ENCODE measurements at places on chromosomes 7 and 10. TPM values are rescaled to one million over a fixed set of nuclear protein-coding genes. Genes with fewer than 3 reads are reported as not detected.

GRCh38 chr7:156466272-156466671 lies 174.3 kb upstream of the RNF32 start:
- DNase-seq, result no peak

DNA sequence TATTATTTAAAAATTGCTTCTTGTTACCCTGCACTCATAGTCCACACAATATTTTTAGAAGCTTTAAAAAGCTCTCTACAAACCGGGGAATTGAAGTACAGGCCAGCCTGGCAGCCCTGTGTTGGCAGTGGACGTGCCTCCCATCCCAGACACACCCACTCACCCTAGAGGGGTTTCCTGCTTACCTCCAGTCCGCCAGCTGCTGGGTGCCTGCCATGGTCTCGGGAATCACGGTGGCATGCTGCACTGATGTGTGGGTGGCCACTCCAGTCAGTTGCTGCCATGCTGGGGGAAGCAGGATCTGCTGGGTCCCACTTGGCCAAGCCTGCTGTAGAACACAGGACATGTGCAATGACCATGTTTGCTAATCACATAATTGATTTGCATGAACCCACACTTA lies 80.4 kb downstream of the CLEC2L start:
- no peak for DNase-seq

The TMEM26 gene
- total RNA-seq, result not detected

DNA sequence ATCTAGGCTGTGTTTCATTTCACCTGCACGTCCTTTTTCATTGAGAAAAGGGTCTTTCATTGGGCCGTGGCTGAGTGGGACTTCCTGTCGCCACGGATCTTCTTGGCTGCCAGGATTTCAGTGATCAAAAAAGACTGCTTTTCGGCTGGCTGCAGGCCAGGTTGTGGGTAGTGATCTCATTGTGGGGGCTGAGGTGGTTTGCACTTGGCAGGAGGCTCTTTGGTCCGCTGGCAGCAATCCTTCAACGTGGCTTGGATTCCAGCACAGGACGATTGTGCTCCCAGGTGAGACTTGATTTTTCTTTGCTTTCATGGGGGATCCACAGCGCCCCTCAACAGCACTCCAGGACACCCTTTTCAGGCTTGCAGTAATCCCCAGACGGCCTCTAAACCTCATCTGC lies 29.0 kb upstream of the ZNF273 start:
- DNase-seq, result no peak

GRCh38 chr10:21467633-21468032 lies 57.8 kb downstream of the SKIDA1 start:
- DNase-seq, result no peak

DNA sequence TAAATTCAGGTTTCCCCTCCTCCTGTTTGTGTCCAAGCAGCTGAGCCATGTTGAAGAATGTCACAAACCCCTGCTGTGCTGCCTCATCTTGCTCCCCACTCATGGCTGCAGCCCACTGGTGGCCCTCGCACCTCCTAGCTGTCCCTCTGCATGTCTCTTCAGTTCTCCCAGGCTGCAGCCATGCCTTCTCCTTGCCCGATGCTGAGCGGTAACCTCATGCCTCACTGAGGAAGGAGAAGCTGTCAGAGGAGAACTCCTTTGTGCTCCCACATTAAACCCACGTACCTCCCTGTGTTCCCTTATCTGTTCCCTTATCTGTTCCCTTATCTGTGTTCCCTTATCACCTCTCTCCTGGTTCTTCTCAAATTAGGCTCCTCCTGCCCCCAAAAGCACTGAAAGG lies 10.3 kb upstream of the FRMPD2 start:
- DNase-seq, result no peak

- no peak for DNase-seq
Observed at GRCh38 chr7:39085590-39086049, 107.9 kb downstream of the POU6F2 start.

The WNT2 gene
- not detected for total RNA-seq

The DIP2C gene
- total RNA-seq, result 0.62 TPM

The TRIM50 gene
- total RNA-seq, result not detected

The SYT15B gene
- 0.14 TPM for total RNA-seq

The AMZ1 gene
- 0.94 TPM for total RNA-seq

GRCh38 chr10:35270100-35270499 lies 66.2 kb upstream of the CCNY start:
- DNase-seq, result no peak

The COX19 gene
- total RNA-seq, result 14.1 TPM

DNA sequence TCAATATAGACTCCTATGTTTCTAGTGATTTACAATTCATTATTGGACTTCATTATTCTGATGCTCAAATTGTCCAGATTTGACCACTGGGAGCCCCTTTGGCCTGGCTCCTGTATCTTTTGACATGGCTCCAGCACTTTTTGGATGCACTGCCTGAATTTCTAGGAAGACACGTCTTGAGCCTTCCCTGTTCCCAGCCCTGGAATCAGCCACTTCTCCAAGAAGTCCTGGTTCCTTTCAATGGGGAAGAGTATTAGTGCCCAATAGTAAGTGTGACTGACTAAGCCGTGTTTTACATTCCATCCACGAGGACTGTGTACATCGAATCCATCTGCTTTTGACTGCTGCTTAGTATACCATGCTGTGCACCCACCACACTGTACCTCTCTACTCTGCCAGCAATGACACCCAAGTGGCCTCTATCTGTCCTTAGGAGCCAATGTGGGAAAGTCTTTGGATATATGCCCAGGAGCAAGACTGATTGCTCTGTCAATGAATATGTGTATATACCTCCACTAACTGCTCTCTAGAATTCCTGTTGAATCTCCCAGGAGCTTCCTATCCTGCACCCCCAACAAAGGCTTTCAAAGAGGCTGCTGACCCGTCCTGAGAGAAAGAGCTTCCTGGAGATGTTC lies 23.2 kb upstream of the NPFFR1 start:
- DNase-seq, result no peak

The KEL gene
- 0.34 TPM for total RNA-seq

DNA sequence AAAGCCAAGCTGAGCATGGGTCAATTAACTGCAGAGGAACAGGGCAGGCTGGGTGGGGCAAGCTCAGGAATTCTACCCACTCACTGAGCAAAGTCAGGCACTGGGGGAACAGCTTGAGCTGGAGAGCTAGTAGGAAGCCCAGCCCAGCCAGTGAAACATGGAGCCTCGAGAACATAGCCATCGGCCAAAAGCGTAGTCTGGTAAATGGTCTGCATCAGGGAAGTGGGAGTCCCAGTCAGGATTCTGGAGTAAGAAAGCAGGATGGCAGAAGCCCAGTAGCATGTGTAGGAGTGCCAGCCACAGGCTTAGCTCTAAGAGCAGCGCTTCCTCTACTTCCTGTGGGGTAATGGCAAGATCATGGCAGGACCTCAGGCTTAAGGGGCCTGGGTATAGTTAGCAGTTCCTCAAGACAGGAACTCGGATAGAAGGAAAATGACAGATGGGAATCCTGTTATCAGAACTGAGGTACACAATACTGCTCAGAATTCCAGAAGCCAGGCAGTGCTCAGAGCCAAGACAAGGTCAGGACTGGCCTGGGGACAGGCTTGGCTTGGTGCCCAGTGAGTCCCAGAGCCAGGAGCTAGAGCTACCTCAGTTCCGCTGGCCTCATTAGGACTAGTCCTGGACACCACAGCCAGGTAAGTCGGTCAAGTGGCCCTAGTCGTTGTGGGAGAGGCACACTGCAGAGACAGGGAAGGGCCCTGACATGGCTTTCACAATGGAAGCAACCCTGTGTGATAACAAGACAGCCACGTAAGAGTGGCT lies 65.4 kb upstream of the MXI1 start:
- no peak for DNase-seq

The PLEKHS1 gene
- not detected for total RNA-seq

DNA sequence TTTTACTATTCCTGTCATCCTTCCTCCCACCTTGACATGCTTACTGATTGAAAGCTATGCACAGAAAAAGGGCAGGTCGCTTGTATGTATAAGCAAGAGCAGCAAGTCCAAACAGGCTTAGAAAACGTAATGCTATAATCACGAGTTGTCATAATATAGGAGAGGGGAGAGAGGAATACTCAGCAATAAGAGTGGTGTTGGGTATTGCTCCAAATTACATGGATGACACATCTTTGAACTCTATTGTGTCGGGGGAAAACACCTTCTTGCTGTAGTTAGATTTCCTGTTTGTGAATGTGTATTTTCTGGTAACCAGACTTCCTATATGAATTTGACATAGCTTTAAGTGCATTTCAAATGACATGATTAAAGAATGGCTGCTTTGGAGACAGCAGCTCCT lies 7.5 kb downstream of the MET start:
- no peak for DNase-seq

- no peak for DNase-seq
Observed at GRCh38 chr10:60343254-60343653, 46.4 kb downstream of the ANK3 start.

The DLG5 gene
- total RNA-seq, result 2.9 TPM

- DNase-seq, result no peak
Observed at GRCh38 chr7:157475095-157475494, 138.3 kb downstream of the DNAJB6 start.

The TPK1 gene
- 26.0 TPM for total RNA-seq

GRCh38 chr7:76381814-76382213 lies 23.0 kb upstream of the YWHAG start:
- DNase-seq, result no peak

The KIF11 gene
- total RNA-seq, result 56.3 TPM

The PLCE1 gene
- 0.02 TPM for total RNA-seq

DNA sequence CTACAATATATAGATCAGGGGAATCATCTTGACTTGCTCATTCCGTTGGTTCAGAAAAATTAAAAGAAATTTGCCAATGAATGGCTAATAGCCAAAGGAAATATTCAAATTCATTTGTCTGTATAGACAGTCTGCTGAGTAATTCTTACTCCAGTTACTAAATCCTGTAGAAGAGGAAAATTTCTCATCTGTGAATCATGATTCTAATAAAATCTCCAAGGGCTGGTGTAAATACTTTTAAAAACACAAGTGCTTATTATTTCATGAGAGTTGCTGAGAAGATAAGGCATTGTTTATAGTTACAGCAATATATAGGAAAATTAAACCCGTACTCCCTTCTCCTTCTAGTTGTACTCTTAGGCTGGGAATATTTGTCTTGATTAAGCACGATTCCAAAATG lies 53.0 kb downstream of the WNT2 start:
- DNase-seq, result no peak

DNA sequence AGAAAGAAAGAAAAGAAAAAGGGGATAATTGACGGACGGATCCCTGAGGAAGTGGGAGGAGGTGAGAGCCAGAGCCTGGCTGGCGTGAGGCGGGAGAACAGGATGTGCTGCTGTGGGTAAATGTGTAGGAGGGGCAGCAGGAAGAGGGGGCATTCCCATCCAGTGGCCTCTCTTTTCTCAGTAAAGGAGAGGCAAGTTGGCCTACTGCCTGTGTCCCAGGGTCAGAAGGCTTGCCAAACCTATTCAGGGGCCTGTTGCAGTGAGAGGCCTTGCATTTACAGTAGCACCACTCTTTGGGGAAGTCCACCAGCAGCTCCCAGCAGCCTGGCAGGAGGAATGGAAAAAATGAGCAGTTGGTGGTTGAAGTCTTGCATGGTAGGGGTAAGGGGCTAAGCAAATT lies 26.6 kb upstream of the ASCC1 start:
- peak; percentile 52 for DNase-seq

DNA sequence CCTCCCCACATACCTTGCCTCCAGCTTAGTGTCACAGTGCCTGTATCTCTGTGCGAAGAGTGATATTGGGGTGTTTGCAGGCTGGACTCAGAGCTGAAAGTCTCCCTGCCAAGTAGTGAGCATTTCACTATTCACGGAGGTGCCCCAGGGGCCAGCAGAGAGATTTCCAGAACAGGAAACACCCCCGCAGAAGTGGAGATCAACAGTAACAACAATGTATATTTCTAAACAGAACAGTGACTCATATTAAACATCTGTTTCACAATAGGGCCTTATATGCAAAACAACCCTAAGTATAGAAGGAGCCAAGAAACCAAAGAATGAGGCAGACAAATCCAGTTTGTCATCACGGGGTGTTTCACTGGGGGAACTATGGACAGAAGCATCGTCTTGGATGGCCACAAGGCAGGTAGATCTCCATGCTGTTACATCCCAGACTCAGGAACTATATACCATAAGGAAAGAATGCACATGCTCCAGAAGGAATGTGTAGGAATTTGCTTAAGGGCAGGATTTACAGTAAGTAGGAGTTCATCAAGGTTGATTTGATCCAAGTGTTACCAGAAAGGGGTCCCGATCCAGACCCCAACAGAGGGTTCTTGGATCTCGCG lies 29.3 kb upstream of the CCL24 start:
- peak; percentile 80 for DNase-seq

GRCh38 chr10:89213191-89213808 lies 6.2 kb upstream of the CH25H start:
- DNase-seq, result no peak
